ENCODE measurements at places on chromosomes 1 and 21. TPM values are rescaled to one million over a fixed set of nuclear protein-coding genes. Genes with fewer than 3 reads are reported as not detected.

DNA sequence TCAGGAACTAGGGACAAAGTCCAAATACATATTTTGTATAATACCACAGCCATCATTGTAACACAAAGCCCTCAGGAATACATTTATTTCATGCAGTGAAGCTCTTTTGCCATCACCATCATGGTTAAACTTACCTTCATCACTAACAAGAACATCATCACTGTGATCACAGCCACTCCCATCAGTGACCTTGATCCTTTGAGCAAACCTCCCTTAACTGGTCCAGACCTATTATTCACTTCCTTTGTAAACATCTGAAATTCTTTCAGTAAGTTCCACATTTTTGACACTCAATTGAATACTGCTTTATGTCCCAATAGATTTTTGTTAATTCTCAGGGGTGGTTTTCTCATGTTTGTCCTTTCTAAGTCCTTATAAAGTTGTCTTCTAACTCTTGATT, 16.2 kb upstream of the KPRP start:
- DNase-seq: no peak

DNA sequence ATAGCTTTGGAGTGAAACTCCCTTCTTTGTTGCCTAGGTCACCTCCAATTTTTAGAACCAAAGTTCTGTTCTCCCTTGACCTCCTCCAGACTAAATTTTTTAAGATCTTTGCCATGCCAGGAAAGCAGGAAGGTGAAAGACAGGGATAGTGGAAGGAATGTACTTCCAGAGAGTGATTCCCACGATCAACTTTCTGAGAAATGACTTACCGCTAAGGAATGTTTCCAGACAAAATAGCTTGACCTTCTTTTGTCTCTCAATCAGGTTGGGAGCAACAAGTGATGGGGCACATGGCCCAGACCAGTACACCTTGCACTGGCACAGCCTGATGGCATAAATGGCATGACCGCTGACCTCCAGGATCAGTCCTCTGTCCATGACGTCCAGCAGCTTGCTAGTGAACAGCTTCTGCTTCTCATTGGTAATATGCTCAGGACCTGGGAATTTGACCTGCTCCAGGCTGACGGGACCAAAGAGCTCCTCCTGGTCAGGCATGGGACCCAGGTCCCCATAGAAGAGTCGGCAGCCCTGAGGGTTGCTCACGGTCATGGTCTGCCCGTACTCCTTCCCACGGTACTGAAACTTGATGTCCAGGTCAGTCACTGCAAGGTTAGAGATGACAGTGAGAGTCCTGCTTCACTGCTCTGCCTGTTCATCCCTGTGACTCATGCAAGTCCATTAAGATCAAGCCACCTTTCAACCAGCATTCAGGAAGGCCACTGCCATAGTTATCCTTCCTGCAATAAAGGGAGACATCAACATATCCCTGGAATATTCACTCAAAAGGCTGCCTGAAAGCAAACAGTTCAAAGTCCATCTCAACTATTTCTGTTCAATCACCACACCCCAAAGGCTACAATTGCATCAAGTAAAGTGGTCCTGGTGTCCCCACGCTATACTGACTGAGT, 6.2 kb upstream of the C1orf74 start:
- no peak for DNase-seq

DNA sequence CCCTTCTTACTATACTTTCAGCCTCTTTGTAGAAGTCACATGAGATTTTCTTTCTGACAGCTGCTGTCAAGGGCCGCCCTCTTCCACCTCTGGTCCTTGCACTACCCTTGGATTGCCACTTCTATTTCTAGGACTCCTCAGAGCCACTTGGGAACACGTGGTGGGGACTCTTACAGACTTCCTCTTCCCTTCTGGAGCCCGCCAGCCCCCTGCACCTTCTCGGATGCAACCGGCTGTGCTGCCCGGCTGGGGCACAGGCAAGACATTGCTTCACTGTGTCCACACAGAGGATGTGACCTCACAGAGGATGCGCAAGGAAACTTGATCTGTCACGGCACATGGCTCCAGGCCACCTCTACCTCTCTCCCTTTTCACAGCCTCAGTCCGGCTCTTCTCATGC, 2.4 kb upstream of the IKBKE start:
- DNase-seq: peak; percentile 48

GRCh38 chr1:114152508-114153260, 985 bp downstream of the SYT6 start:
- DNase-seq: peak; percentile 15

GRCh38 chr1:42955311-42956063, 3.2 kb downstream of the SLC2A1 start:
- DNase-seq: peak; percentile 45

DNA sequence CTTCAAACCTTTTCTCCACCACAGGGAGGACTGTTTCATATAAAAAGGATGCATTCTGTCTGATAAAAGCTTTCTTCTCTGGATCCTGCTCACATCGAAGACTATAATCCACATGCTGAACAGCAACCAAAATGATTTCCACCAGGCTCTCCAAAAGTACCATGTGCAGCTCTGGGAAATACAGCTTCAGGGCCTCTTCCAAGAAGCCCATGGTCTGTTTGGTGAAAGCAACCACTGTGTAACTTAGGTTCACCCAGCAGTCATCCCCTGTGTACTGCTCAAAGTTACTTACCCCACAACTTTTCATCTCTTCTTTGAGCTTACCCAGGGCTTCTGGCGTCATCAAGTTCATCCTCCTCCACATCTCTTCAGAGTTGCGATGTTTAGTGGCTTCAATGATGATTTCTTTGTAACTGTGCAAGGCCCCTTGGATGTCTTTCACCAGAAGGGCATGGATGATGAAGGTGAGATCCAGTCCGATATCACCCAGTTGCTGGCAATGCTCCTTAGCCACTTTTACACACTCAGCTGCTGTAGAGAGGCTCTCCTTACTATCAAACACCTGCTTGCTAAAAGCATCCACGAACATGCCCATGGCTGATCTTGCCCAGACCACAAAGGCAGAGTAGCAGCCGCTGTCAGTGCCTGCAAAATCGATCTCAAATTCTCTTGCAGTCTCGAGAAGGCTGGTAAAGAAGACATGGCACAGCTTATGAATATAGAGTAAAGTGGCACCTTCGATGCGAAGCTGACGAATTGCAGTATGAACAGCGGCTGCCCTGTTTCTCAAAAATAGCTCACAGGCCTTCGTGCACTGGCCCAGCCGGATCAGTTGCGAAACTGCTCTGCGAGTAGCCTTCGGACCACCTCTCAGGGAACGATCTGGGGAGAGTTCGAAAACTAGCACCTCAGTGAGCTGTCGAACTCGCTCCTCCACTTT, 1.7 kb downstream of the EXOC8 start:
- DNase-seq: peak; percentile 39

GRCh38 chr21:27649323-27649722, 682.4 kb upstream of the ADAMTS5 start:
- no peak for DNase-seq

GRCh38 chr1:17419626-17420328, 19.7 kb downstream of the RCC2 start:
- DNase-seq: peak; percentile 72

Gene PGBD5
- total RNA-seq: not detected

GRCh38 chr1:234746798-234747196, 136.8 kb upstream of the IRF2BP2 start:
- DNase-seq: no peak

DNA sequence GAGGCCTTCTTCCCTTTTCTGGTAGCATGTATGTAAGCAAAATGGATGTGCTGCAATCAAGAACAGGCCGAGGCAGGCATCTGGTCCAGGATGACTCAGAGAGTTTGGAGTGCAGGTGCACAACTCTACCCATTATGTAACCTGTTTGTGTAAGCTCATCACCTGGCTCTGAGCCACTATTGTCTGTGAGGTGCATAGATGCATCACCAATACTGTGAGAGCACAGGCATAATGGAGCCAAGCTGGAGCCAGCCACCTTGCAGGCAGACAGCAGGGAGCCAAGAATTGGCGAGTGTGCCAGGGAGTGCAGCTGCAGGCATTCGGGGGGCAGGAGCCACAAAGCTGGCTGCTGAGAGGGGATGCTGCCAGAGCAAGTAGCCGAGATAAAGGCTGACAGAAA, 549.9 kb upstream of the RGS18 start:
- DNase-seq: no peak

- no peak for DNase-seq
Measured at GRCh38 chr1:19315378-19316198, 3.5 kb downstream of the SLC66A1 start.

Gene OR2L5
- not detected for total RNA-seq

Gene C1QC
- total RNA-seq: not detected

- no peak for DNase-seq
Measured at GRCh38 chr21:15687208-15687607, 42.6 kb upstream of the USP25 start.

Gene GLIS1
- not detected for total RNA-seq

DNA sequence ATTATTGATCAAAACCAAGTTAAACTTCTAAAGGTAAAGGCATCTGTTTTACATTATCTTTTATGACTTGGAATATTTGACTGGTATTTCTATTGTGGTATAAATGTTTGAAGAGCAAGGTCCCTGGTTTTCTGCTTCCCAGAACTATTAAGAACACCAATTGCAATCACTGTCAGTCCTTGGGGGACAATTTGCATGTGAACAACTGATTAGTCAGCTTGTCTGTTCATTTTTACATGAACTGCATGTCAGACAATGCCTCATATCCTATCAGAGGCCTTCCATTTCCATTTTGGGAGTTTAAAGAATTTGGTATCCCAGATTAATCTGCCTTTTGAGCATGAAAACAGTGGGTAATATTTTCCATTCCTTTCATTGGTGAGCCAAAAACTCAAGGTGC, 654.9 kb upstream of the USP24 start:
- DNase-seq: no peak

Gene DMBX1
- total RNA-seq: 0.09 TPM

DNA sequence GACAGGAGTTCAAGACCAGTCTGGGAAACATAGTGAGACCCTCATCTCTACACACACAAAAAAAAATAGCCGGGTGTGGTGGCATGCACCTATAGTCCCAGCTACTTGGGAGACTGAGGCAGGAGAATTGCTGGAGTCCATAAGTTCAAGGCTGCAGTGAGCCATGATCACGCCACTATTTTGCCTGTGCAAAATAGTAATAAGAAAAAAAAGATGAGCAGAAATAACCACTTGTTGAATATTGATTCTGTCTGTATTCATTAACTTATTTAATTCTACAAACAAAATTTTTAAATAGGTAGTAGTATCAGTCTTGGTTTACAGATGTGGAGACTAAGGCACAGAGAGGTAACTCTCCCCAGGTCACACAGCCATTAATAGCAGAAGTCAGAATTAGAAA, 16.9 kb downstream of the LRRC40 start:
- no peak for DNase-seq

DNA sequence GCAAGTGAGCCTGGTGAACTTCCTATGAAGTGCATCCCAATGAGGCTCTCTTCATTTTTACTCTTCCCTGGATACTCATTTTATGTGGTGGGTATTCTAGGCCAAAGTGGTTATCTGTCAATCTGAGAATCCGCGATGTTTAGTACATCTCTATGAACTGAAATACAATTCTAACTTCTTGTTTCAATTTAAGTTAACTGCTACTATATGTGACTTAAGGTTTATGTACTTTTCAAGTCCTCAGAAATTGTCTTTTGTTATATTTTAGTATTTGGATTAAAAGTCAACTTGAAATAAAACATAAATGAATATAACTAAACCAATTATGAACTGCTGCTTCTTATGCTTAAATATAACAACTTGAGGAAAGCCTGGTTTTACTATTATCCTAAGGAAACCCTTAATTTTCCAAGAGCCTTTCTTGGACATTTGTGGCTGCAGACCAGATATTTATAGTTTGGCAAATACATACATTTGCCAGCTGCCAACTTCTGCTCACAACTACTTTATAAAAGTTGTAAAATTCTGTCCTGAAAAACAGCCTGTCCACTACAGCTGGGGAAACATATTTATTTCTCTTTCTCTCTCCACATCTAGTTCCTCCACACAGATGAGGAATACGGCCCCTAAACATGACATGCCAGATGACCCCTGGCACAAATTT, 60.4 kb downstream of the ENAH start:
- no peak for DNase-seq

Gene DUSP23
- 27.2 TPM for total RNA-seq

Gene ARHGAP29
- not detected for total RNA-seq

Gene SLC1A7
- not detected for total RNA-seq

GRCh38 chr1:46067652-46068051, 64.8 kb downstream of the PIK3R3 start:
- DNase-seq: no peak

Gene NUP210L
- not detected for total RNA-seq

Gene CD247
- 224 TPM for total RNA-seq

Gene ZFYVE9
- 5.0 TPM for total RNA-seq

- DNase-seq: no peak
Measured at GRCh38 chr1:103416681-103417286, 108.7 kb upstream of the RNPC3 start.

DNA sequence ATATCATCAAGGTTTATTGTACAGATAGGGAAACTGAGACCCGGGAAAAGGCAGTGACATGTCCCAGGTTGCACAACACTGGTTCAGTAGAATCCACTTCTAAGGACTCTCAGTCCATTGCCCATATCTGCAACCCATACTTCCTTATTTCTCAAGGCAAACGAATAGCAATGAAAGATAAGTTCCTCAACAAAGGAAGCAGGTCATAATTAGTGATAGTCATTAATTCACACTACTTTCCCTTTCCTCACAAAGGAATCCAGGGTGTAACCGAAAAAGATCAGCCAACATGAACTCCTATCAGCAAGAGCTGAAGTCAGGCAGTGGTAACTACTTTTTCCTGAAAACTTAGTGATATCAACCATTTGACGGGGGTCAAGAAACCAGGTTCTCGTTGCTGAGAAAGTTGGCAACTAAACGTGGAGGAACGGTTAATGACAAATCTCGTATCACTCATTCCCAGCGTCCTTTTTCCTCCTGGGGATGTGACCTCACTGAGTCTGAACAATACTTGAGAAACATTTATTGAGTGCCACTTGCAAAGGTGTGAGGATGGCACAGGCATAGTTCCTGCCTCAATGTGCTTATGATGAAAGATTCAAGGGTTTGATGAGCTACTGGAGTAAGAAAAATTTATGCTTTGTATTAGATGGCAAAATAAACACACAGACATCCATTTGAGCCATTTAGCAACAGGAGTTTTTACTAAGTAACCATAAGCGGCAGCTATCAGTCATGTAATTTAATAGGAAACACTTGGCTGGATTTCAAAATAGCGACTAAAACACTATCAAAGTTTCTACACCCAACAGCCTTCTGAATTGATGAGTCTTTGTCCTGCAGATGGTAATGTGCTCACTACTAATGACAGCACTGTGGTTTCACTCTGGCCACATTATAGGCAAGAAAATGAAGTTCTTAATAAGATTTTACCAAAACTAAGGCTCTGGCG, 82.3 kb downstream of the PLPP3 start:
- DNase-seq: no peak

- no peak for DNase-seq
Measured at GRCh38 chr1:48903291-48903690, 126.6 kb upstream of the BEND5 start.

DNA sequence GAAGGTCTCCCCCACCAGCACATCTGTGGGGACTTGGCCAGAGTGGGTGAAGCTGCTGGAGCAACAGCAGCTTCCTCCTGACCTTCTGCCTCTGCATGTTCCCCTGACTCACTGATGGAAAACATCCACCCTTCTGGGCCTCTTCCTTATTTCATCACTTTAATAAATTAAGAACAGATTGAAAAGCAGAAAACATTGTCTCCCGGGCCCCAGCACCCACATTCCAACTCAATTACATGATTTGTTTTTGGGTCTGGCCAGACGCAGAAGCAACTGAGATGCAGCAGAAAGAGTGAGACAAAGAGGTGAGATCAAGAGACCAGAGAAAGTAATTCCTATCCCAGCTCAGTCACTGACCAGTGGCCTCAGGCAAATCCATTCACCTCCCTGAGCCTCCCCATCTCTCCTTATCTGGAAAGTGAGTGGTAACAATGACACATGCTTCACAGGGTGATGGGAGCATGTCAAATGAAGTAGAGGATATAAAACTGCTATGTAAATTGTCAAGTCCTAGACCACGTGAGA, 157.1 kb downstream of the ELAVL4 start:
- no peak for DNase-seq
